Activated T-cell treated with anti-CD3 and anti-CD28 coated beads for 1 hour (primary cell): ENCODE measurements at places on chromosomes 4 and X.

DNA sequence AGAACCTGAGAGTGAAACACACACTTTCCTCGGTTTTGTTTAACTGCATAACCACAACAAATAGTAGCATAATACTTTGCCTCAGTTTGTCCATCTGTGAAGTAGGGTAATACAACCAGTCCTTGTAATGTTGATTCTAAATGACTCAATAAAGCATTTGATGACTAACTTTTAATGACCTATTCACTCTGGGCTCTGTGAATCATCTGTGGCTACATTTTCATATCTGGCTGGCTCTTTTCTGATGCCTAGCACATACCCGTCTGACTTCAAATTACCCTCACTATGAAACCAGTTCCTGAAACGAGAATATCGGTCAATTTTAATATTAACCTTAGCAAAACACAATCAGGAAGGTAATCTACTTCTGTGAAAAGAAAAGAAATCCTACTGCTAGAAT is 151.0 kb downstream of the SH2D1A start:
- DNase-seq: no peak

GRCh38 chrX:103704863-103705262 is 5.8 kb upstream of the TMEM31 start:
- DNase-seq: no peak

DNA sequence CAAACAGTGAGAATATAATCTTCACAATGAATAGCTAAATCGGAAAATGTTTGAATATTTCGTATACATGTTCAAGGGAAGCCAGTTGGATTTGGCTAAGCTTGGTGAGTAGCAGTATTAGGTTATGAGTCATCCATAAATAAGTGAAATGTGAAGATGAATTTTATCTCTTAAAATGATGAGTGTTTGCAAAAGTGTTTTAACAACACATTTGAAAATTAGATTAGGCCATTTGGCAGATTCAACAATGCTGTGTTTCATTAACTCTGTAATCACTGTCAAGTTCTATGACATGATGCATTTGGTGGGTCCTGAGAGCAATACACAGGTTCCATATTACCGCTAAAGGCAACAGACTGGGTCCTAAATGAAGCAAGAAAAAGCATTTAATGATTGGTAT is 301.9 kb upstream of the PRPS2 start:
- DNase-seq: no peak

DNA sequence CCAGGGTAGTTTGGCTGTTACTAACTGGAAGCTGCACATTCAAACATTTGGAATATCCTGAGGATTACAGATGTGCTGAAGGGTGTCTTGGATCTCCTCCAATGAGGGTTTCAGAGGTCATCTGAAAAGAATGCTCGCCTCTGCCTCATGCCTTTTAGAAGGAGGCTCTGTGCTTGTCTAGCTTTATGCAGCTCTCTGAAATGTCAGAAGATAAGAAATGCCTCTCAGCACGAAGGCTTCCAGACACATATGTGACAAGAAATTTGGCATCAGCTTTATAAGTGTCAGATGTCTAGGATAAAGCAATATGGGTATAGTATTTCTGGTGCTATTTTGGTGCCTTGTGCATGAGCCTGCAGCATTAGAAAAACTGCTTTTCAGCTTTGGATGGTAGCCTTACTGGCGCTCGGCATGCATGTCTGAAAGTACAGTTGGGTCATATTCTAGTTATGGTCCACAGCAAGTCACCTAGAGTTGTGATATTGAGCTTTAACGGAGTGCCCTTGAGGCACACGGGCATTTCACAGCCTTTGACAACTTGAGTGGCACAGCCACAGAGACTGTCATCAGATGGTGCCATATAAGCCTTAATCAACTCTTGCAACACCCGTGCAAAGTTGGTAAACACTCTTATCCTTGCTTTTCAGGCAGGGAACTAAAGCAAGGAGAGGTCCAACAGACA is 70.8 kb upstream of the PGRMC2 start:
- DNase-seq: no peak

DNA sequence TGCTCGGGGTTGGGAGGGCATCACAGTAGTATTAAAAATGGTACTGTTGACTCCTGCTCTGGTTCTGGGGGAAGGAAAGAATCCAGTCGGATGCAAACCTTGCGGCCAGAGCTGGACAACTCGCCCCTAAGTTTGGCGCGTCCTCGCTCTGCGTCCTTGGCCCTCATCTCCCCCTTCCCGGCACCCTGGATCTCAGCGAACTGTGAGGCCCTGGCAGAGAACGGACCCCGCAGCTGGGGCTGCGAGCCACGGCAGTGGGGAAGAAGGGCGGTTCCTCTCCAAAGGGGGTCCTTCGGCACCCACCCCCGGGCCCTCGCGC is 14.0 kb downstream of the ARHGEF6 start:
- no peak for DNase-seq

GRCh38 chr4:170102426-170102825 is 12.7 kb upstream of the AADAT start:
- no peak for DNase-seq

DNA sequence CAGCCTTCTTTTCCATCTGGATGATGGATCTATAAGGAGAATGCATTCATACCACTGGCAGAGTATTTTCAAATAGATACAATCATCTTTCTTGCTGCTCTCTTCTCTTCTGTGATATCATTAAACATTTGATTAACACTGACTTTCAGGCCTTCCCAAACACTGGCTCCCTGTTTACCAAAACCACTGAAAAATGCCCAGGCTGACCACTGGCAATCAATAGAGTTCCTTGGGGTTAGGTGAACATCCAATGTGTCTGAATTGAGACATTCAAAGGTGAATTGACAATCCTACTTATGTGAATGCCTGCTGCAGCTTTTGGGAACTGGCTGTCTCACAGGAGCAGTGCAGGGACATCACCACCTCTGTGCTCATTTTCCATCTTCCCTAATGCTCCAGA is 168.3 kb downstream of the ENOX2 start:
- DNase-seq: no peak

DNA sequence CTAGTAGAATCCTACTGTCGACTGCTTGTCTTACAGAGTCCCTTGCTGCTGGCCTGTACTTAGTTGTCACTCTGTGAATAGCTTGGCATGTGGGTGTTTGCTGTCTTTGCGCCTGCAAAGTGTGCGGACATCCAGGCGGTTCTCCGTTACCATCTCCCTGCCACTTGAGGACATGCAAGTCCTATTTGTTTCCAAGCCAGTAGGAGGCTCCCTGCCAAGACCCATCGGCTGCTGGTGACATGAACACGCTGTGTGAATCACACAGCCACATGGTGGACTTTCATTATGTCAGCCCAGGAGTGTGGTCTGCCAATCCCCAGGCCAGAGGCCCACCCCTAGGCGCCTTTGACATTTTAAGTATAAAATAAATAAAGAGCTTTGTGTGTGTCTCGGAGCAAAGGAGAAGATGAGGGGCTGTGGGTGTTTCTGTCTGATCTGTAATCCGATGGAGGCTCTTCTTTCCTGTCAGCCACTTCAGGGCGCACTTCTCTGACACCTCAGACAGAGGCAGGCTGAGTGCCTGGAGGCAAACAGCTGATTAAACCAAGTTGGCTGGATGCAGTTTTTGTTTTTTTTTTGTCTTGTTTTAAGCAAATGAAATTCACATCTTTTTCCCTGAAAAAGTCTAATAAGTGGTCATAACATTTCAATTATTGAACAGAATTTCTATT is 51.5 kb downstream of the ALPK1 start:
- DNase-seq: no peak

DNA sequence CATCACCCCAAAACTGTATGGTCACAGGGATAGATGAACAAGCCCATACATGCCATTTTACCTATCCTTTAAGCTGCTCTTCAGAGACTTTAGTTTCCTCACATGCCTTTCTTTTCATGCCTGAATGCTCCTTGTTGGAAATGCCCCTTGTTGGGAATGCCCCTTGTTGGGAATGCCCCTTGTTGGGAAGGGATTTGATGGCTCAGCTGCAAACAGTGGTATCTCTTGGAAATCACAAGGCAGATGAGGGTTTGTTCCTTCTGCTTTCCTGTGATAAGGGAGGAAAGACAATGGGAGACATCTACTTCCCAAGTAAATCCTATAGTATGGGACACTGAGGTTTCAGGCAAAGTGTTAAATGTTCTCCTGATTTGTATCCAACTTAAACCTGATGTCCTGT is 11.5 kb downstream of the CXCL2 start:
- no peak for DNase-seq

- DNase-seq: no peak
These were observed 30.8 kb upstream of the PGM2 start for GRCh38 chr4:37795581-37796195.

GRCh38 chr4:52093466-52093865 is 42.4 kb downstream of the SPATA18 start:
- no peak for DNase-seq

GRCh38 chr4:72860766-72861165 is 208.8 kb downstream of the COX18 start:
- DNase-seq: no peak

DNA sequence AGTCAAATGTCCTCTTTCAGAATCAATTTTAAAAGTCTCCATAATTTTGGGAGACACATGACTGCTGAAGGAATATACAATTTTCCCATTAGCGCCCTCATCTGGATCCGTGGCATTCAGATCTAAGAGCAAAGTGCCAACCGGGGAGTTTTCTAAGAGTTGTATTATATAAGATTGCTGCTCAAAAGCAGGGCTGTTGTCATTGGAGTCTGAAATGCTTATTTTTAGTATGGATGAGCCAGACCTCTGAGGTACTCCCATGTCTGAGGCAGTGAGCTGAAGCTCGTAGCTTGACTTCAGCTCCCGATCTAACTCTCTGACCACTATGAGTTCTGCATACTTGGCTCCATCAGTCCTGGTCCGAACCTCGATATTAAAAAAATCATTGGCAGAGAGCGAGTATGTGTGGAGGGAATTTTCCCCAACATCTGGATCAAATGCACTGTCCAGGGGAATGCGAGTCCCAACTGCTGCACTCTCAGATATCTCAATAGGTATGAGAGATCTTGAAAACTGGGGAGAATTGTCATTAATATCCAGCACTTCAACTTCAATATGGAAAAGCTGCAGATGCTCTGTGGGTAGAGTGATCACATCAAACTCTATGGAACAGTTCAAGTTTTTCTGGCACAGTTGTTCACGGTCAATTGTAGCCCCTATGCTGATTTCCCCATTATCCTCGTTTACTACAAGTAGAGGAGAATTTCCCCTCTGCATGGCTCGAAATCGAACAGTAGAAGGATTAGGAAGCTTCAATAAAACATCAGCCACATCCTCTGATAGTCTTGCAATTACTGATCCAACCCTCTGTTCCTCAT is 917 bp downstream of the PCDH18 start:
- DNase-seq: no peak

DNA sequence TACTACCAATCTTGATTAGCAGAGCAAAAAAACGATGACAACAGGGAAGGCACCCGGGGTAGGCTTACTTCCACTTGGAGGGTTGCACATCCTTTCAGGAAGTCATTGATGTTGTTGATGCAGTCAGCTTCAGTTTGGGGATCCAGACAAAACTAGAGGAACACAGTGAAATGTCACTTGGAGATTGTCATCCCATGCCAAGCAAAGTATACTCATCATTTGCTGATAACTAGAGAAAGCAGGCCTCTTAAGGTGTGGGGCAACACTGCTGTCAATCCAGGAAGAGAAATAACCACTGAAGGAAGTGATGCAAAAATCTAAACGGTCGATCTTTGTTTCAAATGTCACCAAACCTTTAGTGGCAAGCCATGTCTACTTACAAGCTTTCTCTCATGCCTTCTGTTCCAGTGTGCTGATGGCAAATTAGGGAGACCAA is 1.4 kb downstream of the ARHGEF6 start:
- no peak for DNase-seq

- no peak for DNase-seq
These were observed 61.4 kb downstream of the HTRA3 start for GRCh38 chr4:8330821-8331574.

GRCh38 chr4:138666366-138666765 is 349.2 kb upstream of the NOCT start:
- DNase-seq: no peak

- DNase-seq: no peak
These were observed 206.1 kb upstream of the ANKRD50 start for GRCh38 chr4:124918559-124919122.

GRCh38 chr4:128298146-128298758 is 10.6 kb upstream of the PGRMC2 start:
- no peak for DNase-seq

DNA sequence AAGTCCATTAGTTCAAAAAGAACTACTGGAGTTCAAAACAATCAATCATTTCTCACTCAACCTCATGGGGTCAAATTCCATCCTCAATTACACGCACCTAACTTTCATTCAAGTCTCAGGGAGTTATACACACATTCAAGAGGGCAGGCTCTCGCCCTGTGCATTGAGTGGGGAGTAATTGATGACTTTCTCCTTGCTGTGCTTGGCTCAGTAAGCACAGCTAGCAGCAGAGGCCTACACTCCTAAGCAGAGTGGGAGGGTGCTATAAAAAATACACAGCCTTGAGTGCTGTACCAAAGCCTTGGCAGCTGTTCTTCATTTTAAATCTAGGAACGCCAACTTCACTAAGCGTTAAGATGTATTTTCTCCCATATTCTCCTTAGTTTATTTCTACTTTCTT is 958.3 kb upstream of the ADGRL3 start:
- DNase-seq: no peak

GRCh38 chr4:40619600-40619999 is 10.1 kb downstream of the RBM47 start:
- no peak for DNase-seq

GRCh38 chrX:116378961-116379360 is 57.4 kb upstream of the SLC6A14 start:
- DNase-seq: no peak

- DNase-seq: no peak
These were observed 15.1 kb downstream of the L1CAM start for GRCh38 chrX:153870791-153871360.

DNA sequence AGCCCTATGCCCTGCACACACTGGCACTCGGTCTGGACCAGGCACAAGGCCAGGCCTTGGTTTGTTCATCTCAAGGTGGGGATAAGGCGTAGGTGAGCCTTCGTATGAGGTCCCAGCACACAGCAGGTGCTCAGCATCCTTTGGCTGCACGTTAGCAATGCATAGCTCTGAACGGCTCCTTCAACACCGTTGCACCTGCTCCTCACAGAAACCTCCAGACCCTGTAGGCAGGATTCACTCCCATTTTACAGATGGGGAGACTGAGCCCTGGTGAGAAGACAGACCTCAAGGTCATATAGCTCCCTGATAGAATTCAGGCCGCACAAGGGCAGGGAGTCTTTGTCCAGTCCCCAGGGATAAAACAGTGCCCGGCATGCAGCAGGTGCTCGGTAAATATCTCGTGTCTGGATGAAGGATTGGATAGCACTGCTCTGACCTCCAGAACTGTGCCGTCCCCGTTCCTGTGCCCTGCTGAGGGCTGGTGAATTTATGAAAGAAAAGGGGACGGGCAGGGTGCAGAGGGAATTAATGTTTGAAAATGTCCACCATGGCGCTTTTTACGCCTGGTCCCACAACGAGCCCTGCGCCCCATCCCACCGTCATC is 2.4 kb downstream of the PPP2R2C start:
- no peak for DNase-seq

GRCh38 chrX:31832263-31832662 is 760.4 kb upstream of the FTHL17 start:
- DNase-seq: no peak

DNA sequence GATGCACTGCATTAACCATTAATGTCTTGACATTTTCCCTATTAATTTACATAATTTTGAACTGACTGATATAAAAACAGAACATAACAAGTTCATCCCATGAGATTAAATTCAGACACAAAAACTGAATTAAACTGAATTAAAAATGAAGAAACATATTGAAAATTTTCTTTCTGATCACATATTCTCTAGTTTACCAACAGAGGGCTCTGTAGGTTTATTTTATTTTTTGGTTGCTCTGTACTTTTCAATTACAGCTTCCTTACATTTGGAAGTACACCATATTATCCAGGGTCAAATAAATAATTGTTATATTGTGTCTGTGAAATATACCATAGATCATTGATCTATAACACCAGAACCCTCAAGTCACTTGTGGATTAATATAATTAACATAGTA is 27.3 kb upstream of the CT83 start:
- no peak for DNase-seq
